Ureter (tissue), 1 donor: ENCODE measurements at places on chromosomes 3 and 15. TPM values are rescaled to one million over a fixed set of nuclear protein-coding genes. Genes with fewer than 3 reads are reported as not detected.

- no peak for DNase-seq
These were observed 12.8 kb upstream of the PPARG start for GRCh38 chr3:12275974-12276650.

GRCh38 chr3:189340680-189341460 is 169.1 kb downstream of the TPRG1 start:
- DNase-seq, result no peak

DNA sequence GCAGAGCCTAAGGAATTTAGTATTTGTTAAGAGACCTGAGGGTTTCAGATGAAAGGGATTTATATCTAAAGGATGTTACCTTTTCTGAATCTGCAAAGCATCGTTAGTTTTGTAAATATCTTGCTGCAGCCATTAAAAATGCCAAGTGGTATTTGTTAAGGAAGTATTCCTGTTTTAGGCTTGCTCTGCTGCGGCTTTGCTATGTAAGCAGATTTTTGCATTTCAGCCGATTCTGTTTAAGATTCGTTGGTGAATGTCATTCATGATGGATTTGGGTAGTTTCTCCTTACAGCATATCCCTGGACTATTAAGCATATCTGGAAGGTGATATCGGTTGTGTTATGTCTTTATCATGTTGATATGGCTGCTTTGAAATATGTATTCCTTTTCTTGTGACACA is 1.0 kb downstream of the USP8 start:
- no peak for DNase-seq

DNA sequence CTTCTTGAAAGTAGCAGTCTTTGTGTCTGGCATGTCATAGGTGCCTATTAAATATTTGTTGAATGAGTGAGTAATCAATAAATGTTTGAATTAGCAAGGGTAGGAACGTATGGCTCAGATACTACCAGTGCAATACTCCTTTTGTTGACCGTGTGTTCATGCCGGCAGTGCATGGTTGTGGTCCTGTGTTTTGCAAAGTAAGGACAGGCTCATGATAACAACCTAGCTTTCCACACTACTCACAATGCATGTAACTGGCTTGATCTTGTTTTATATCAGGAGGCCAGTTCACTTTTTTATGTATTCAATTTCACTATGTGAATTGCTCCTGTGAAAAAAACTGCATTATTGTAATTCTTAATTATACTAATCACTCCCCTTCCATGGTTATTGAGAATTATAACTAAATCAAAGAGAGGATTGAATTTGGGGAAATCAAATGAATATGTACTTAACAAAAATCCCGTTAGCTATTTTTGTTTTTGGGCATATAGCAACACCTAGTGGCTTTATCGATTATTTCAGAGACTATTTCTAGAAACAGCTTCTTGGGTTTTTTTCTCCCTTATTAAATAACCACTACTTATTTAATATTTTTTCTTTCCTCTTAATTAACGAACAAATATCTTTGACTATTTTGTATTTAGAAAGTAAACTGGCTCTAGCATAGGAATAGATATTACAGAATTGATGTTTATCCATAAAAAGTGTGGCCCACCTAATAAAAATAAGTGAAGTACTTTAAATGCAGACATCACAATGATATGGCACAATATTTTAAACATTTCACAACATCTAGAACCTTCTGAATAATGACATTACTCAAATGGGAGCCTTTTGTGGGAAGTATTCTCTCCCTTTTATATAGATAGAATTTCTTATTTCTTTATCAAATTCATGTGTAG is 218.5 kb downstream of the BBX start:
- DNase-seq, result no peak

DNA sequence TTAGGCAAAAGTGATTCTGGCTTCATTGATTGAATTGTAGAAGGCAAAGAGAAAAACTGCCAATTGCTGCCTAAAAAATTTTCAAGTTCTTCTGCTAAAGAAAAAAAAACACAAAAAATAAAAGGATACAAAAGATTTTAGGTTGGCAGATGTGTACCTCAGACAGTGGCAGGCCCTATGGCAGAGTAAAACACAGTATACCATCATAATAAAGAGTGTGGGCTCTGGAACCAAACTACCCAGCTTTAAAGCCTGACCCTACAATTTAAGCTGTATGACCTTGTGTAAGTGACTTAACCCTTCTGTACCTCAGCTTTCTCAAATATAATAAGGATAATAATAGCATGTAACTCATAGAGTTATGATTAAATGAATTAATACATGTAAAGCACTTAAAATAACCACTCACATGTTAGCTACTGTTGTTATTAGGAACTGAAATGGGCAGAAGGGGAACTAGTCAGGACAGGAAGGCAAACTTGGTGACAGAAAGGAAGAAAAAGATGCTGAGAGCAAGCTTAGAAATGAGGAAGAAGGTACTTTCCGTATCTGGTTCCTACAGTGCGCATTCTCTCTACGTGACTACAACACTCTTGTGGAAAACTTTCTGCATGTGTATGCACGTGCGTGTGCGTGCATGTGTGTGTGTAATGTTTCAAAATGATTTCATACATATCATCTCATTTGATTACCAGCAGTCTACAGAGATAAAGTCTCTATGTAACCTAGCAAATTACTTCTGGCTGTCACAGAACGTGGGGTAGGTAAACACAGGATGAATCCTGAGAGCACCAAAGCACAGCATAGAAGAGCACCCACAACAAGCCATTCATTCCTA is 13.6 kb upstream of the GATM start:
- no peak for DNase-seq

- no peak for DNase-seq
These were observed 812 bp downstream of the P4HTM start for GRCh38 chr3:48990636-48991469.

- DNase-seq, result peak; percentile 62
These were observed 16.7 kb upstream of the WNT7A start for GRCh38 chr3:13896473-13897154.

DNA sequence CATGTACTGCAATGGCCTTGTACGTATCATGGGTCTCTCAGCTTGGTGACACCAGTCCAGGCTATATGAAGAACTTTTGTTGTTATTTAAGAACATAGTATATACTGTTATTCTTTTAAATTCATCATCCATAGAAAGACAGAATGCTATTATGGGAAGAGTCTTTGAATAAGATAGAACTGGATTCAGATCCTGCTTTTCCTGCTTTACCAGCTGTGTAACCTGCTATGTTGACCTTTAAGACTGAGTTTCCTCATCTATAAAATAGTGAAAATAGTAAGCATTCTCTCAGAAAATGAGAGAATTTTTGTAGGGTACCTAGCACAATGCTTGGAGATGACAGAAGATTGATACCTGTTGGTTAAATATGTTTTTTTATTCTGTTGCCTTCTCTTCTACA is 204.1 kb upstream of the TBL1XR1 start:
- DNase-seq, result no peak

DNA sequence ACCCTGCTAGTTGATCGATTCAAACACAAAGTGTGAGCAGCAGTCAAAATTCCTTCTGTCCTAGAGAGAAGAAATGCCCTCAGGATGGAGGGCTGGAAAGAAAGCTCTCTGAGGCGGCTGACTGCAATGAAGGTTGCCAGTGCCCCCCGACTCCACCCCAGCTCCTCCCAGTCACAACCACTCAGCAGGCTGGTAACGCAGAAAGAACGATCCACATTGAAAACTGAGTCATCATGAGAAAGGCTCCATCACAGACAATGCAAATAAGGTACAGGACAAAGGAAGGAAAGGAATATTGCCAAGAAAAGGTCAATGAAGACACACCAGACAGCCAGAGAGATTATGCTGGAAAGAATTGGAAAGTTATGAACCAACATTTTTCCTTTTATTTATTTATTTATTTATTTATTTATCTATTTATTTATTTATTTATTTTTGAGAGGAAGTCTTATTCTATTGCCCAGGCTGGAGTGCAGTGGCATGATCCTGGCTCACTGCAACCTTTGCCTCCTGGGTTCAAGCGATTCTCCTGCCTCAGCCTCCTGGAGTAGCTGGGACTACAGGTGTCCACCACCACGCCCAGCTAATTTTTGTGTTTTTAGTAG is 17.4 kb upstream of the VGLL4 start:
- DNase-seq, result no peak

- DNase-seq, result no peak
These were observed 10.8 kb downstream of the EIF2AK4 start for GRCh38 chr15:39944726-39945125.

GRCh38 chr3:186713499-186713898 is 3.7 kb upstream of the KNG1 start:
- DNase-seq, result no peak

GRCh38 chr3:37375184-37376127 is 201.1 kb upstream of the LRRFIP2 start:
- DNase-seq, result no peak

GRCh38 chr3:16297997-16298885 is 33.2 kb downstream of the OXNAD1 start:
- no peak for DNase-seq

The CLSTN2 gene
- 9.7 TPM for total RNA-seq

The CASR gene
- 0.08 TPM for total RNA-seq

The KNG1 gene
- total RNA-seq, result not detected

The TICRR gene
- 0.47 TPM for total RNA-seq

The GRK7 gene
- total RNA-seq, result not detected

The GOLGA8B gene
- 172 TPM for total RNA-seq

The KBTBD8 gene
- 4.3 TPM for total RNA-seq

The ADGRG7 gene
- total RNA-seq, result 0.78 TPM
